Fibroblast of villous mesenchyme (primary cell): ENCODE measurements at places on chromosomes 4 and X.

DNA sequence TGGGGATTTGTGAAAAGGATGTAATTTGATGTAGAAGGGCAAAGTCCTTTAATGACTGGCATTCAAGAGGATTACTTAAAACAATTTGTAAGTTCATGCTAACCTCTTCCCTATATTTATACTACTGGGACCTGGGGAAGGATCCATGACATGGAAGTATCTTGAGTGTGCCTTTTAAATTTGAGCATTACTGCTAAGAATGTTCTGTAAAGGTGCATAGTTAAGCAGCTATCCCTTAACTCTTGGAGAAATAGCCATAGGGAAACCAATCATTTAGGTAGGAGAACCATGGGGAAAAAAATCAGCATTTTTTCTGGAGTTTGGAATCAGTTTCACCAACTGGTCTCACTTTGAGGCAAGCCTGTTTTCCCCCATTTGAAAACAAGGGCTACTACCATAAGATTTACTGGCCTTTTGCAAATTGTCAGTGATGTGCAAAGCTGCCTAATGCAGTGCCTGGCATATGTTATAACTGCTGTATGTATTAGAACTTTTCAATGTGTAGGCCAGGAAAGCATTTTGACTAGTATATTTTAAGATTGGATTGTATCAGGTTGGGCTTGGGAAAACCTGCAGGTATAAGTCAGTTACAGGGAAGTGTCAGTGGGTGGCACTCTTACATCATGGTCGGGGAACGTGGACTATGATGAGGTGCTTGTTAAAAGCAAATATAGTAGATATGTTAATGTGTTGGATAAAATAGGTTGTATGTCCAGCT is 72.1 kb downstream of the PRSS12 start:
- DNase-seq = peak; percentile 77

GRCh38 chr4:98626350-98626749 is 32.1 kb downstream of the TSPAN5 start:
- DNase-seq = peak; percentile 76

- no peak for DNase-seq
Measured at GRCh38 chrX:16278927-16279326, 111.6 kb downstream of the MAGEB17 start.

GRCh38 chr4:156197216-156197615 is 243.6 kb upstream of the CTSO start:
- DNase-seq = no peak
